ENCODE measurements at places on chromosomes 2 and 18. TPM values are rescaled to one million over a fixed set of nuclear protein-coding genes. Genes with fewer than 3 reads are reported as not detected.

C2orf72 gene
- 25.2 TPM for total RNA-seq

MROH2A gene
- 1.6 TPM for total RNA-seq

IL1F10 gene
- not detected for total RNA-seq

SRD5A2 gene
- not detected for total RNA-seq

IL1RN gene
- total RNA-seq, result 8.0 TPM

LGALSL gene
- total RNA-seq, result 22.8 TPM

Data from Peyer's patch (tissue), 4 donors.